GM04504 (cell line): ENCODE measurements at places on chromosomes 3 and 15.

GRCh38 chr3:45682311-45682710 is 6.9 kb upstream of the SACM1L start:
- no peak for DNase-seq

DNA sequence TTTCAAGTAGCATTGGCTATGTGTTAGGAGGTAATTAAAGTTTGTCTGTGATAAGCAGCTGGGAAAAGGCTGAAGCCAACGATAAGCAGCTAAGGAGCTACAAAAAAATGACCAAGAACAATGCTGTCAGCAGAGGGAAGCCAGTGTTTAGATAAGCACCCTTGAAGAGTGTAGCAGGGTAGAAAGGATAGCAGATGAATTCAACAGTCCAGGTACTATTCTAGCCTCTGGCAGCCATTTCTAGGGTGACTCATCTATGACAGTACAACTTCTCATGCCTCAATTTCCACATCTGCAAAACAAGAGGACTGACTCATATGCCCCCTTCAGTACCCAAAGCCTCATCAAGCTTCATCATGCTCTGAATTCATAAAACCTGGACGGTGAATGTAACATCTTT is 617.6 kb upstream of the UBE2E2 start:
- DNase-seq, result peak; percentile 17

- no peak for DNase-seq
Measured at GRCh38 chr3:76311941-76312340, 526.6 kb upstream of the ZNF717 start.

- no peak for DNase-seq
Measured at GRCh38 chr3:37899101-37899707, 37.5 kb downstream of the CTDSPL start.

DNA sequence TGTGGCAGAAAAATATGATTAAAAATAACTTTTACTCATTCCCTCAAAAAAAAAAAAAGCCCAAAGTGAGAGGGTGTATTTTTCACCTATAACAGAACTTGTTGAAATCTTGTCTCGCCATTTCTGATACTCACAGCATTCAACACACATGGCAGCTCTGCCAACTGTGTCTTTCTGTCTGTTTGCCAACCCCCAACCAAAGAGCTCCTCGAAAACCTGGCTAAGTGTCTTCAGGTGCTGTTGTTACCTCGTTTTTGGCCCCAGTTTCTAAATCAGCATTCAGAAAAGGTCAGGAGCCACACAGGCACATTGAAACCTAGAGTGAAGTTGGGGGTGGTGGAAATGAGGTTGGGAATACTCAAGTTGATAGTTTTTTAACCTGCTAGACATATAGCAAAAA is 123.5 kb downstream of the TMEM108 start:
- no peak for DNase-seq

DNA sequence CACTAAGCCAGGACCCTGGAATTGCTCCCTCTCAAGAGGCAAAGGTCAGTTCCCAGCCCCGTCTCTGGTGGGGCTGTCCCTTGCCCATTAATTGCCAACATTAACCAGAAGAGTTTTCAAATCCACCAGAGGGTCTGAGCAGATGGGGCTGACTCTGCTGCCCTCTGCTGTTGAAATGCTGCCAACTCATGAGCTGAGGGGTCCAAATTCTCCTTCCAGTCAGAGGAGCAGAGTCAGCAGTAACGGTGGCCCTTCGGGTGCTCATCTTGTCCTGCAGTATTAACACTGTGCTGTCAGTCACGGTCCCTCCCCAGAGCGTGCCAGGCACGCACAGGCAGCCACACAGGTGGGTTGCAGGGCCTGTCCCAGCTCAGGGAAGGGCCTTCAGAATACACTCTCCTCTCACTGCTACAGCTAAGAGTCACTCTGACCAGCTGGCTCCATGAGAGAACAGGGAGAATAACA is 10.7 kb upstream of the SPTBN5 start:
- DNase-seq, result no peak

- DNase-seq, result peak; percentile 93
Measured at GRCh38 chr3:158167737-158168557, 58.1 kb downstream of the RSRC1 start.

GRCh38 chr3:20668411-20668810 is 482.4 kb upstream of the SGO1 start:
- DNase-seq, result no peak

GRCh38 chr15:37107071-37107743 is 6.9 kb upstream of the MEIS2 start:
- DNase-seq, result no peak

- DNase-seq, result no peak
Measured at GRCh38 chr3:18901571-18901970, 246.7 kb upstream of the KCNH8 start.

DNA sequence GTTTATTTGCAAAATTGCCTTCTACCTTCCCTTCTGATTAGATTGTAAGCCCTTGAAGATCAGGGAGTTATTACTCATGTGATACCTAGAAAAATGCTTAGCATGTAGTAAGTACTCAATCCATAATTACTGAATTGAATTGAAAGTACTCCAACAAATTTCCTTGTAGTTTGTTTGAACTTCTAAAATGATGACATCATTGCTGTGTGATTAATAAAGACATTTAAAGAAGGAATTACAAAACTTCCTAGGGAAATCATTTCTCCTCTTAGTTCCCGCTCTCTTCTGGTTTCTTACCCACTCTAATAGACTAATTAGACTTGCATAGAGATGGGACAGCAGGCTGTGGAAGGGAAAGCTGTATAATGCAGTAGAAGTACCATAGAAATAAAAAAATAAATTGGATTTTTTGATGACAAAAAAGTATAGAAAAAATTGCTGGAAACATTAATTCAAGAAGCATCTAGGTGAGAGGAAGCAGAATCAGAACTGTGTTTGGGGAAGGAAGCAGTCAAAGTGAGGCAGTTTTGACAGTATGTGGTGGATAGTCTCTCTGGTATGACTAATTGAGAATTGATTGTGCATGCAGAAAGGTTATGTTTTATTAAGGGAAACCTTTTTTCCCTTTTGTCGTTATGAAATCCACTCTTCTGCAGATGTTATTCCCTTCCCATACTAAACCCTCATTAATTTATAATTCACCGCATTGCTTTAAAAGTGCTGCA is 93.0 kb downstream of the ALCAM start:
- no peak for DNase-seq

DNA sequence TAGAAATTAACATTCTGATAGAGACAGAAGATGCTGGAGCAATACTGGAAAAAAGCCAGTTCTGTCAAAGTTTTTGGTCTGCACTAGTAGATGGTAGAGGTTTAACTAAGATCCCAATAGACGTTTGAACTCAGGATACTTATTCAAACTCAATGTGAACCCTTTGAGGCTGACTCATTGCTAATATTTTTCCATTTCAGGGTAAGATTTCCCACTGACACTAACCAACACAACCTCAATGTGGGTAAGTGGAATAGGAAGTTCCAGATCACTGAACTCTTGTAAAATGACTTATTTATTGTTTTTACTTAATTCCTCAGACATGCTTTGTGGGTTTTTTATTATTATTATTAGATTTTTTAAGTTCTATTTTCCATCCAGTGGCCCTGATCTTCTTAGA is 1024.8 kb downstream of the EPHA3 start:
- no peak for DNase-seq

DNA sequence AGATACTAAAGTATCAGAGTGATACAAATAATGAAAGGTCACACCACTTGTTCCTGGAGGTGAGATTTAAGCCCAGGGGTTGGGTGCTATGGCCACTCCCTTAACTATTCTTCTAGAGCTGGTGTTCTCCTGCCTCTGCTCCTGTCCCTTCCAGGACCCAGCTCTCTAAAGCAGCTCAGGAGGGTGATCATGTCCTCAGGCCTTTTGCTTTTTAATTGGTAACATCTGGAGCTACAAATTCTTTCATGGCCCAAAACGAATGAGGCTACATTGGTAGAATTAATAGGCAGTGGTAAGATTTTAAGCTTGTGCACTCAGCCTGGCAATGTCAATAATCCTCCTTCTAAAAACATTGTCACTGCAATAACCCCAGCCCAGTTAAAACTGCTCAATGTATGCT is 38.2 kb upstream of the CNOT10 start:
- no peak for DNase-seq

DNA sequence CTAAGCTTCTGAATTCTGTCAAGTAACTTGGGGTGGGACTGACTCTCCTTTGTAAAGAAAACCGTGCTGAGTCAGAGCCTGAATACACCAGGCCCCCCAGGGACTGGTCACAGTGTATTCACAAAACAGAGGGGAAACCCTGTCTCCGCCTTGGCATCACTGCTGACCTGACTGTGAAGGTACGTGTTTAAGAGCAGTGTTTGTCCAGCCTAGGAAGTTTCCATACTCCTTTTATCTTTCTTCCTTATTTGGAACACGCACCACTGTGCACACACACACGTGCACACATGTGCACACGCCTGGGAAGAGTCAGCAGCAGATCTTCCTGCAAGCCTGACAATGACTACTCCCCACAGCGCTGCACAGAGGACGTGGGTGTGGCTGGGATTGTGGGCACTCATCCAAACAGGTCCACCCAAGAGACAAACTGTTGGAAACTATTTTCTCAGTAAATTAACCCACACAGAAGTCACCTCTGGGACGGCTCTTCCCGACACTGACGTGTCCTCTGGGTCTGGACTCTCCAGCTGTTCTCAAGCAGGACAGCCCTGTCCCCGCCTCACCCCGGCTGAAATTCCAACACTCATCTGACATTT is 87.7 kb downstream of the ATP10A start:
- DNase-seq, result peak; percentile 84

GRCh38 chr3:16494814-16495431 is 18.6 kb downstream of the RFTN1 start:
- DNase-seq, result no peak

GRCh38 chr3:38128303-38128655 is 8.6 kb downstream of the ACAA1 start:
- no peak for DNase-seq

DNA sequence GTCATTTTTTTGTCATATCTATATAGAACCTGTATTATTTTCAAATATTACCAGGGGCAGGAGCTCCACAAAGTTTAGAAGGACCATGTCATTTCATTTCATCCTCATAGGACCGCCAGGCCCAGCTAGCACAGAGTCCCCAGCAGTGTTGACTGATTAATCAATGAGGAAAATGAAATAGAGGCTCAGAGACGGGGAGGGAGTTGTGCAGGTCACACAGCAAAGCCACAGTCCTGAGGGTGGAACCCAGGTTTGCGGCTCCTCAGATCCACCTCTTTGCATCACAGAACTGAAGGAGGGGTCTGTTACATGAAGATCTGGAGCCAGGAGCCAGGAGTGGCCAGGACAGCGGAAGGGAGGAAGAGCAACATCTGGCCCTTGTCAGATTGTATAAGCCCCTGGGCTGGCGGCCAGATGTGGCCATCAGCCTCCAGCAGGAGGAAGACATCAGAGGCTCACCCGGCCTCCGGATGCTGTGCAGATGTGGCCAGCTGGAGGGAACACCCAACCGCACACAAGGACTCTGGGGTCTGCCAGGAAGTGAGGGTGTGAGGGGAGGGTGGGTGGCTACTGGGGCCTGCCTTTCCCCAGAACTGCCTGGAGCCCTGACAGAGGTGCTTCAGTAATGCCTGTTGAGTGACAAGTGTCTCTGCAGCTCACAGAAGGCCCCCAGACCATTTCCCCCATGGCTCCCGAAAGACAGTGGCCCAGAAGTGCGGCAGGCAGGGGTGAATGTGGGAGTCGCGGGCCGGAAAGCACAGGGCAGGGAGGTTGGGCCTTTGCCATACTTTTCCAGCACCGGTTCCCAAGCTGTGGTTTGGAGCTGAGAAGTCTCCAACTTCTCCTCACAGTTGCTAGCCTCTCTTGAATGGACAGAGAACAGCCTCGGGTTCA is 21.3 kb downstream of the EFCC1 start:
- no peak for DNase-seq

GRCh38 chr3:145721815-145722214 is 439.2 kb downstream of the PLOD2 start:
- no peak for DNase-seq

DNA sequence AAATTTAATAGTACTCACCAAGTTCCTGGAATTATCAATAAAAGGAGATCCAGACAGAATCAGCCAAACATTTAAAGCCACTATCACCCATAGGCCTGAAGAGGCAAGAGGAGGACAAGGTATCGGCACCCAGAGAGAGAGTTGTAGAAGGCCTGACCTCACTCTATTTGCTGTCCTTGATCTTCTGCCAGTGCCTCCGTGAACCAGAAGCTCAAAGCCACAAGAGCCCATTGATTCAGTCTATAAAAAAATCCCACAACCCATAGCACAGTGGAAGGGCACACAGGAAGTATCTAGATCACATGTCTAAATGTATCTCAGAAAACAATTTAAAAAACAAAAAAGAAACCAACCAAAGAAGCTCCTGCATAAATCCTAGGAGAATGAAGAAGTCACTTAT is 68.6 kb upstream of the FAM174B start:
- DNase-seq, result no peak

GRCh38 chr3:69180869-69181591 is 58.6 kb upstream of the LMOD3 start:
- no peak for DNase-seq

DNA sequence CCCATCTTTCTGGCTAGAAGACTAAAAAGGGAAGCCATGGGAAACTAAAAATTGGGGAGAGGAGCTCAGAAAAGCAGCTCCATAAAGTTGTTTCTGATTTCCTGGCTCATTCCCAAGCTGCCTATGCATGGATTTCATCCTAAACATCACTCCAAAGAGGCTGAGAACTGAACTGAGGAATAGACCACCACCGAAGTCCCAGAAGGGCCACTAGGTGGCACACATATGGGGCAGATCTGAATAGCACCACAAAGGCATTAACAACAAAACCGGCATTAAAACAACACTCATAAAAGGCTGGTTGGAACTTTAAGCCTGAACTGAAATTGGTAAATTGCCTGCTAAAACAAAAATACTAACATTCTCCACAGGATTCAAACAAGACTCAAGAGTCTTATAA is 106.3 kb downstream of the PLD1 start:
- peak; percentile 16 for DNase-seq

GRCh38 chr3:28476194-28476593 is 127.6 kb upstream of the AZI2 start:
- DNase-seq, result peak; percentile 4

DNA sequence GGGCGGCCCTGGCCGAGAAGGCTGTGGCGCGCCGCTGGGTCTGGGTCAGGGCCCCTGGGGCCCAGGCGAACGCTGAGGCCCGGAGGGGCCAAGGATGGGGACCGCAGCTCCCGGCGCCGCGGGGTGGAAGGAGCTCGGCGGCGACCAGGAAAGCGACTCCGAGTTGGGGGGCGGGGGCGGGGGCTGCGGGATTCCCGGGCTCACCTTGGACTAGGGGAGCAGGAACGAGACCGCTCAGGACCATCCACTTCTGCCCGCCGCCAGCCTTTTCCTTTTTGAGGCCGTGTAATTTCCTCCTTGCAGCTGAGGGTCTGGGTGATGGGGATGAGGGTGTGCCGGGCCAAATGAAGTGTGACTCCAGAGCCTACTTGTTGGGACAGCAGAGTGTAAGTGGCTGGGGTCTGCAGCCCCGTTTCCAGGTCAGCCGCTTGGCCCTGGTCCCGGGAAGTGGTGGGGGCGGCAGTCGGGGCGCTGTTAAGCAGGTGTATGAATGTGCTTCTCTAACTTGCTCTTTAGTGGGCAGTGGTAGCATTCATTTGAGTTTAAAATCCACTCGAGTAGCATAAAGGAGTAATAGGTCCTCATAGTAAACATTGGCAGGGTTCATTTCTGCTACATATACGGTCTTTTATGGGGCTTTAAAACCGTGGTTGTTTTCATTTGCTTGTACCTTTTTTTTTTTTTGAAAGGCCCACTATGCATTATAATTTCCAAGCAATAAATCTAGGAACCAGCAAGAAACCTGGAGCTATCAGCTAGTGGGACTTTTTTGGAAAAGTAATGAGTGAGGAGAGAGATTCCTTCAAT is 717 bp downstream of the PXK start:
- no peak for DNase-seq

- peak; percentile 88 for DNase-seq
Measured at GRCh38 chr15:63973212-63974009, 72.9 kb downstream of the DAPK2 start.

- DNase-seq, result no peak
Measured at GRCh38 chr15:35746121-35746520, 200.2 kb upstream of the DPH6 start.
